NCI-H1436 (cell line): ENCODE measurements at places on chromosomes 2 and 18.

DNA sequence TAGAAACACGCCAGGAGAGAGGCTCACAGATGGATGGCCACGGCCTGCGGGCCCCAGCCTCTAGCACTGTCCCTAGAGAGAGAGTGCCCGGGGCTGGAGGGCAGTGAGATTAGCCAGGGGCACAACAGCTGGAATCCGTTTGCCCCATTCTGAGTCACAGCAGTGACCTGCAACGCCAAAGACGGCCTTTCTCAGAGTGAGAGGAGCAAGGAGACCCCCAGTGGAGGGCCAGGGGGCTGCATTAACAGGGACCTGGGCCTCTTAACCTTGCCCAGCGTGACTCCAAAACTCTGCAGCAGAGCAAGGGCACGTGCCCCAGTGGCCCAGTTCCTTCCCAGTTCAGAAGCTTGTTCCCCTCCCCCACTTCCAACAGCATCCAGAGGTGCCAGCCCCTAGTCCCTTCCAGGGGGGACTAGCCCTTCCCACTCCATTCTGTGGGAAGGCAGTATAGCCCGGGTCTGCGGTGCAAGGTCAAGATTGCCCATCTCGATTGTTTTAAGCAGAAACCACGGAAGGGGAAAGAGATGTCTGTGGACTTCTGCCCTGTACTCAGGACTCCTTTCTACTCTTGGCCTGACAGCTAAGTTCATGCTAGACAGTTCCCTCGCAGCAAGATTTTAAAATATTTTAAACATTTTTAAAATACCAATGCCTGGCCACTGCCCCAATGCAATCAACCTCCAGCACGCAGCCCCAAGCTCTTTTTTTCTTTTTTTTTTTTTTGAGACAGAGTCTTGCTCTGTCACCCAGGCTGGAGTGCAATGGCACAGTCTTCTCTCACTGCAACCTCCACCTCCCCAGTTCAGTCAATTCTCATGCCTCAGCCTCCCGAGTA is 50.9 kb upstream of the BIN1 start:
- DNase-seq, result no peak

- no peak for DNase-seq
These were observed 45.2 kb downstream of the EIF2AK3 start for GRCh38 chr2:88582030-88582429.

DNA sequence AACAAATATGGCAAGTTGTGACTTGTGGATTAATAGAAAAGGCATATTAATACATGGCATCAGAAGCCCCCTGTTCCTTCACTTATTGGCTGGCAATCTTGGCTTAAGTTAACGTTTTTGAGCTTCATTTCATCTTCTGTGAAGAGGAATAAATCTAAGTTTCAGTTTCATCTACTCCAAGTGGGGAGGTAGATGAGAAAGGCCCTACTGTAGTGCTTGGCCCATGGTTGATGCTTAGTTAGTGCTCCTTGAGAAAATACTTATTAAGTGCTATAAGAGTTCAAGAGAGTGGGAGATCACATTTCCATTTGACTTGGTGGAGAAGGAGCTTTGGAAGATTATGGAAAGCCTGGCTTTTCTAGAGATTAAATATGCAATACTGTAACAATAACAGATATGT is 244.3 kb downstream of the BABAM2 start:
- DNase-seq, result no peak

GRCh38 chr18:62807396-62807795 is 92.1 kb downstream of the PHLPP1 start:
- no peak for DNase-seq

DNA sequence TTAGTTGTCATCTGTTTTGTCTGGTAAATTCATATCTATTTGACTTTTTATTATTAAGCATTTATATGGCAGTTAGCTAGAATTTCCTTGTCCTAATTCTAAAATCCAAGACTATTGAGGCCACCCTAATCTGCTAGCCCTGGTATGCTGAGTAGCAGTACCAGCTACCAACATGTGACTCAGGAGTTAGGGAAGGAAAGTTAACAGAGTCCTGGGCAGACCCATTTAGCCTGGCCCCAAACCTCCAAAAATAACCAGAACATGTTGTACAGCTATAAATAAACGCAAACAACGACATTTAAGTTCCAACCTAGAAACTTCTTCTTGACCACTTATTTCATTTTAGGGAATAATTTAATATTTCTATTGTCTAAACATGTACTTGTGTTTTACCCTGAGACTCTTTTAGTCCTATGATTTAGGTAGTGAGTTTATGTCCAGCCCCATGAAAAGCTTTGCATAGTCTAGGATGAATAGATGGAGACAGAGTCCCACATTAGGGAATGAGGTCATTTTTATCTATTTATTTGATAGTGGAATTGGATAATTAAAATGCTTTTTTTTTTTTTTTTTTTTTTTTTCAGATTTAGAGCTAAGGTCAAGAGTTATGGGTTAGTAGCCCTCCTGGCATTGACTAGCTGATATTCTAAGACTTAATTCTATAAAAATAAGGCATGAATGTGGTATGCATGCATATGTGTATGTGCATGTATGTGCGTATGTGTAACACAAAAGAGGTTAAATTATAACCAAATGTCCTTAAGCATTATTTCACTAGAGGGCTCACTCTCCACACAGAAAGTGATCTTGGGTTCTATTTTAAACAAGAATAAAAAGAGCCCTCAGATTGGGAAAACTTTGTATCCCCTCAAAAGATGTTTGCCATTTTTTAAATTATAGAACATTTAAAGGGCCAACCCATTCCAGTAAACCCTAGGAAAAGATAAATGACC is 160.1 kb upstream of the MAPRE2 start:
- no peak for DNase-seq

DNA sequence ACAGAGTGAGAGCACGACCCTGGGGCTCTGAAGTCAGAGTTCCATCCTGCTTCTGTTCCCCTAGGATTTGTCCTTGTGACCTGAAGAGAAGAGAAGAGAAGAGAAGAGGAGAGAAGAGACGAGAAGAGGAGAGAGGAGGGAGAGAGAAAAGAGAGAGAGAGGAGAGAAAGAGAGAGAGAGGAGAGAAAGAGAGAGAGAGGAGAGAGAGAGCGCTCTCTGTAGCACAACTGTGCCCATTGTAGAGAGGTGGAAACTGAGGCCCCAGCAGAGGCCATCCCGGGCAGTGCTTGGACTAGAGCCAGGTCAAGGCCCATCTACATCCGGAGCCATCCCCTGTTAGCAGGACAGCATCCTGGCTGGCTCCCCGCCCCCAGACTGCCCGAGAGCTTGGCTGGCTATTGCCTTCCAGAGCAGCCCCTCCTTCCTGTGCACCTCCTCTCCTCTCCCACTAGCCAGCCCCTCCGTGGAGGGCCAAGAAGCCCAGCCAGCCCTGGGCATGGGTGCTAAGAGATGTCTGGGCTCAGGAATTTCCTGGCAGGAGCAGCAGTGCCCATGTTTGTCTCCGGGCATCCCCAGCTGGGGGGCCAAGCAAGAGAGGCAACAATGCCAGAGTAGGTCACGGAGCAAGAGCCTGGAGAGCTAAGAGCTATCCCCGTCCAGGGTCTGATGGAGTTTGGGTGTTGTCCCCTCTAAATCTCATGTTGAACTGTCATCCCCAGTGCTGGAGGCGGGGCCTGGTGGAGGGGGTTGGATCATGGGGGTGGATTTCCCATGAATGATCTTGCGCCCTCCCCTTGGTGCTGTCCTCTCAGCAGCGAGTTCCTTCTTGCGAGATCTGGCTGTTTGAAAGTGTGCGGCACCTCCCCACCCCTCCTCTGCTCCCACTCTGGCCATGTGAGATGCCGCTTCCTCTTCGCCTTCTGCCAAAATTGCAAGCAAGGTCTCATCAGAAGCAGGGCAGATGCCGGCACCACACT is 18.2 kb upstream of the GPR55 start:
- DNase-seq, result no peak

DNA sequence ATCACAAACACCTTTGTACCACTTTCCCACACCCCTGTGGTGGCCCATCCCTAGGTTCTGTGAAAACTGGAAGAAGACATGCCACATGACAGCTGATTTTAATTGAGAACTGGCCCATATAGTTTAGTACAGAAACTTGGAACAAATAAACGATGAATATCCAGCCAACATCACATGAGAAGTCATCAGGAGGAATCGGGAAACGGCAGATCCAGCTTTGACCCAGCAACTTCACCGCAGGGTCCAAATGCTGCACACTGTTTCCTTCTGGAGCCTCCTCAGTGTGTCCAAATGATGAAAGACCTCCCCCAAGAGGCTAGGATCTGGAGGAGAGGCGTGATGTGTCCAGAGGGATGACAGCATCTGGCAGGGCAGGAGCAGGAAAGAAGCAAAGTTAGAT is 75.5 kb downstream of the COPS8 start:
- no peak for DNase-seq

DNA sequence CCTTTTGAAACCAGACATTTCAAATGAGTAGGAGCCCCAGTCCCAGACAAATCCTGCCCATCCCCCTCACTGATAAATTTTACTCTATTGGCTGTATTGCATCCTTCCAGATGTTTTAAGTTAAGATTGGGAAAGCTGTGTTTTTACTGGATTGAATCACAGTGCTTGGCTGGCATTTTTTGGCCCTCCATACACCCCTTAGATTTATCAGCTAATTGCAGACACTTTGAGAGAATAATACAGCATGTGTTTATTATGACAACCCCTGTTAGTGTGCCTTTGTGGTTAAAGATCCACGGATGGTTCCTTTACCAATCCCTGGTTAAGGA is 74.9 kb downstream of the ANTXR1 start:
- DNase-seq, result no peak

DNA sequence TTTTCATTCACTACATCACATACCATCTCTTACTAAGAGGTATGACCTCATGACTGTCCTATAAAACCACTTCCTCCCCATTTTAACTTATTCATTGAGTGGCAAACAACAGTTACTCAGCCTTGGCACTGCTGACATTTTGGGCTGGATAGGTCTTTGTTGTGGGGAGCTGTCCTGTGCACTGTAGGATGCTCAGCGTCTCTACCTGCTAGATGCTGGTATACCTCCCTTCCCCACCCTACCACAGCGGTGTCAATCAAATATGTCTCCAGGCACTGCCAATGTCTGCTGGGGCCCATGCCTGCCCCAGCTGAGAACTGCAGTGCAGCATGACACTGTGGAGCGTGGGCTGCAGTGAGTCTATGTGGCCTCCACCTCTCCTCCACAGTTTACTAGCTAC is 76.3 kb upstream of the MGAT4A start:
- no peak for DNase-seq

- no peak for DNase-seq
These were observed 73.2 kb downstream of the ZNF532 start for GRCh38 chr18:58937887-58938267.

DNA sequence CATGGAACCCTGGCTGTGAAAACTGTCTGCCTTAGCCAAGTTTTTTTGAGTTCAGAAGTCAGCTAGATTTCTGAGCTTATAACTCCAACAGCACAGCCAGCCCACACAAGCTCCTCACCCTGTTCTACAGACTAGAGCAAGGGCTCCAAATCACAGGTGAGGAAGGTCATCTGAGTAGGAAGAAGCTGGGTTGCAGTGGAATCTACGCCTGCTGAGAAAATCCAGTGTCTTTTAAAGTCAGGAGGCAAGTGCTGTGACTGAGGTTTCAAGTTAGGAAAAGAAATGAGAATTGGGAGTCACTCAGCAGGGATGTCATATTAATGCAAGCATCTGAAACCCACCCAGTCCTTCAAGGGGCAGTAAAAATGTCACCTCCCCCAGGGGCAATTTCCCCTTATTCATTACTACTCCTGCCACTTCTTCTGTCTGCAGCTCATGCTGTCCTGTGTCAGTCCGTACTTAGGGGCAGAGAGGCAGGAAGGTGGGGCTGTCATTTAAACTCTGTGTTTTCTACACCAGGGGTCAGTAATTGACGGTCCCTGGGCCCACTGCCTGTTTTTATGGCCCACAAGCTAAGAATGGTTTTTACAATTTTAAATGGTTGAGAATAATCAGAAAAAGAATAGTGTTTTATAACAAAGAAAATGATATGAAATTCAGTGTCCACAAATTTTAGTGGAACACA is 551.1 kb downstream of the BCL11A start:
- no peak for DNase-seq

DNA sequence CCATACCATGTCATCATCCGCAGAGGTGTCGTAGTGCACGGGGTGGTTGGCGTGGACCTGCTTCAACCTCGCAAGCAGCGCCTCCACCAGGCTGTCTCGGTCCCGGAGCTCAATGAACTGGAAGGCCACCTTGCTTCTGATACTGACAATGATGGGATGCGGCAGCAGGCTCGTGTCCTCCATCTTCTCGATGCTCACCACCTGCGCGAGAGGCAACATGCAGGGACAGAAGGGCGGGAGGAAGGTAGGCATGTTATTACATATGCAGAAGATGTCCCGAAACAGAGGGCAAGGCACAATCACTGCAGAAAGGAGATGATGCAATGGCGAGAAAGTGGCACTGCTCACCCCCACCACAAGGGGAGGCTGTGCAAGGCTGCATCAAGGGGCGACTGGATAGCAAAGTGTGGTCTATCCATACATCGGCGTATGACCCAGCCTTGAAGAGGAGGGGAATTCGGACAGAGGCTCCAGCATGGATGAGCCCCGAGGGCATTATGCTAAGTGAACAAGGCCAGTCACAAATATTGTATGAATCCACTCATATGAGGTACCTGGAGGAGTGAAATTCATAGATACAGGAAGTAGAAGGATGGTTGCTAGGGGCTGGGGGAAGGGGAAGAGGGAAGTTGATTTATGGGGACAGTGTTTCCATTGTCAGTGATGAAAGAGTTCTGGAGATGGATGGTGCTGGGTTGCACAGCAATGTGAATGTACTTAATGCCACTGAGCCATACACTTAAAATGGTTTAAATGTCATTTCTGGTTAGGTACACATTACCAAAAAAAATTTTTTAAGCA is 36.6 kb downstream of the RPL31 start:
- no peak for DNase-seq

DNA sequence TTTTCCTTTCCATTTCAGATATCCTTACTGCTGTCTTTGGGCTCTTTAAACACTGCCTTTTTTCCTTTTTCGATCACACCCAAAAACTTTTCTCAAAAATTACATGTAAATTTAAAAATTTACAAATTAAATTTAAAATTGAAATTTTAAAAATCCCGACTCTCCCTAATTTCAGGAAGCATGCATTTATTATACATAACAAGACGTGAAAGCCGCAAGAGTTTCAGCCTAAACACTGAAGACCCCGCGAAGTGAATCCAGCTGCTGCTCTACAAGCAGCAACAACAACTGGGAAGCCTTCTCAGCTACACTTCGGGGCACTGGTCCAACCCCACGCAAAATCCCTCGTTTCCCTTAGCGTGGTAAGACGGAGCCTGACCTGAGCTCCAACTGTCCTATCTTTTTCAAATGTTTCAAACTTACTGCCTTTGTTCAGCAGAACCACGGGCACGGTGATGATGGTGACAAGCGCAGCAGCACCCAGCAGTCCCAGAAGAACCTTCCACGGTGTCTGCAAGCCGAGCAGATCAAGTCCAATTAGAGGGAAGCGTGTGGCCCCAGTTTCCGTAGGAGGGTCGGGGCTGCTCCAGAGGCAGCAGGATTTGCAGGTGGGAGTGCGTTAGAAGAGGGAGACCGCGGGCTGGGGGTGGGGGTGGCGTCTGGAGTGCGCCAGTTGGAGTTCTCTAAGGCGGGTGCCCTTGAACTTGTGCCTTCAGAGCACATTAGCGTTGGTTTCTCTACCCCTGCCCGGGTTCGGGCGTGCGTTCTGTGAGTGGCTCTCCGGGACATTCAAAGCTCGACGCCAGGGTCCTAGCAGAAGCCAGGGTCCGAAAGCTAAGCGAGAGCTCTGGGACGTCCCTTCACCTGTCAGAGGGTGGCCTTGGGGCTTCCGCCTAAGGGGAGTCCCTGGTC is 783 bp downstream of the DPP4 start:
- DNase-seq, result no peak
